Activated CD4-positive, alpha-beta memory T cell treated with anti-CD3 and anti-CD28 coated beads for 36 hours (primary cell): ENCODE measurements at places on chromosomes 16 and 17.

GRCh38 chr17:32909787-32910369, 18.1 kb upstream of the TMEM98 start:
- peak; percentile 79 for DNase-seq

- DNase-seq: no peak
These were observed 8.0 kb downstream of the CDR2 start for GRCh38 chr16:22366371-22366770.

- no peak for DNase-seq
These were observed 8.2 kb upstream of the COL1A1 start for GRCh38 chr17:50209472-50210239.

GRCh38 chr16:23334950-23335349, 32.8 kb downstream of the SCNN1B start:
- no peak for DNase-seq
